ENCODE measurements at places on chromosomes 7 and 10. TPM values are rescaled to one million over a fixed set of nuclear protein-coding genes. Genes with fewer than 3 reads are reported as not detected.

Gene CC2D2B
- total RNA-seq, result 3.1 TPM

DNA sequence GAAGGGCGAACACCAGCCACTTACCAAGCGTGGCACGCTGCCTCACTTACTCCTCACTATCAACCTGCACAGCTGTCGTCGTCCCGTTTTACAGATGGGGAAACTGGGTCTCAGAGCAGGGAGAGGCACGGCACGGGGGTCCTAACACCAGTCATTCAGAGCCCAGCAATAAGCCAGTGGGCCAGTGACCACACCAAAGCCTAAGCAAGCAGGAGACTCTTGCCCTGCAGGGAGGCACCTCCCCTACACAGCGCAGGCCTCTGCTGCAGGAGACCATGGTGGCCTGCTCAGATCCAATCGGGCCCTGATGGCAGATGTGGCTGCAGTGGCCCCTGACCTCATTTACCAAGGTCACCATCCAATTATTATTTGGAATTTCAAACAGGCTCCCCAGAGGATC is 4.8 kb downstream of the SLIT1 start:
- peaks cover 13% of the 10 kb centered on the region for H3K27me3 ChIP-seq
- DNase-seq, result no peak
- H3K36me3 ChIP-seq, result no peaks in the 10 kb centered on the region

DNA sequence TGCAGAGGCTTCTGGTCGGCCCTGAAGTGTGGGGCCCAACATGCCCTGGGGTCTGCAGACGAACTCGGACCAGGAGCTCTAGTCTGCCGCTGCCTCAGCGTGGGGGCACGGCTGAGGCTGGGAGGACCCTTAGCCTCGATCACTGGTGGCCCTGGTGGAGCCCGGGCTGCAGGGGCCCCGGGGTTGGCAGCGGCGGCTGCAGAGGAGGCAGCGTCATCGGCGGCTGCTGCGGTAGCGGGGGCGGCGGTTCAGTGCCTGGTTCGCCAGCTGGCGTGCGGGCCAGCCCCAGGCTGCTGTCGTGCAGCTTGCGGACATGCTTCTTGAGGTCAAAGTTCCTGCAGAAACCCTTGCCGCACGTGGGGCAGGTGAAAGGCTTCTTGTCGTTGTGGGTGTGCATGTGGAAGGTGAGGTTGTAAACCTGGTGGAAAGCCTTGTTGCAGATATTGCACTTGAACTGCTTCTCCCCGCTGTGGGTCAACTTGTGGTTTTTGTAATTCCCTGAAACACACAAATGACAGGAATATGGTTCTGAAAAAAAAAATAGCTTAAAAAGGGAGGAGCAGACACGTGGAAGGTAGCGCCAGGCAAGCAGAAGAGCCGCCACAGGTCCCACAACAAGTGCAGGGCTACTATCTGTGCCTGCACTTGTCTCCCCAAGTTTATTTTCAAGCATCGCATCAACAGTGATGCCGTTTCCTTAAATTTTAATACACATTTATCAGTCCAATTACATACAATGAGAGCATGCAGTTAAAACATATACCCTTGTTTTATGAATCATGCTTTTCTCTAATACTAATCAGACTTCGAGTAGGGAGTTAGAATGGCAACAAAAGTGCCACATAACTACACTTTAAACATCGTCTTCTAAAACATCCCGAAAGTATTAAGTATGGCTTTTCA is 2.4 kb downstream of the FEZF1 start:
- H3K27me3 ChIP-seq, result peaks cover 19% of the 10 kb centered on the region
- no peak overlapping the region for H3K4me3 ChIP-seq
- no peaks in the 10 kb centered on the region for H3K4me1 ChIP-seq
- H3K27ac ChIP-seq, result no peak overlapping the region
- no peaks in the 10 kb centered on the region for H3K36me3 ChIP-seq
- DNase-seq, result no peak

Gene EBLN1
- total RNA-seq, result not detected

DNA sequence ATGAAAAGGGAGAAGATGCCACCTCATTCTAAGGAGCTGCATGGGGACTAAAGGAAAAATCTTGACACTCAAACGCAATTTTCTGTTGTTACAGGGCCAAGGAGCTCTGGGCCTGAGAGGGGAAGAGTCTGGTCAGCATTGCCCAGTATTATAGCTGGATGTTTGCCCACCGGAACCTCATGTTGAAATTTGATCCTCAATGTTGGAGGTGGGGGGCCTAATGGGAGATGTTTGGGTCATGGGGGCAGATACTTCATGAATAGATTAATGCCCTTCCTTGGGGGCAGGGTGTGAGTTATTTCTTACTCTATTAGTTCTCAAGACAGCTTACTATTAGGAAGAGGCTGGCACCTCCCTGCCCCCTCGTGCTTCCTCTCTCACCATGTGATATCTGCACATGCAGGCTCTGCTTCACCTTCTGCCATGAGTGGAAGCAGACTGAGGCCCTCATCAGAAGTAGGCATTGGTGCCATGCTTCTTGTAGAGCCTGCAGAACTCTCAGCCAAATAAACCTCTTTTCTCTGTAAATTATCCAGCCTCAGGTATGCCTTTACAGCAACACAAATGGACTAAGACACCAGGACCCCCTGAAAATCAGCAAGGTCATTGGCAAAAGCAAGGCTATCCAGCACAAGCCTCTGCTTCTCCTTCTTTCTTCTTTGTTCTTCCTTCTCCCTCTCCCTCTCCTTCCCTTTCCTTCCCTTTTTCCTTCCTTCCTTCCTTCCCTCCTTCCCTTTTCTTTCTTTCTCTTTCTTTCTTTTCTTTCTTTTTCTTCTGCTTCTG is 15.1 kb downstream of the GCK start:
- H3K27me3 ChIP-seq, result no peaks in the 10 kb centered on the region
- no peak overlapping the region for H3K27ac ChIP-seq
- H3K4me1 ChIP-seq, result no peaks in the 10 kb centered on the region
- no peak overlapping the region for H3K4me3 ChIP-seq
- no peak for DNase-seq

DNA sequence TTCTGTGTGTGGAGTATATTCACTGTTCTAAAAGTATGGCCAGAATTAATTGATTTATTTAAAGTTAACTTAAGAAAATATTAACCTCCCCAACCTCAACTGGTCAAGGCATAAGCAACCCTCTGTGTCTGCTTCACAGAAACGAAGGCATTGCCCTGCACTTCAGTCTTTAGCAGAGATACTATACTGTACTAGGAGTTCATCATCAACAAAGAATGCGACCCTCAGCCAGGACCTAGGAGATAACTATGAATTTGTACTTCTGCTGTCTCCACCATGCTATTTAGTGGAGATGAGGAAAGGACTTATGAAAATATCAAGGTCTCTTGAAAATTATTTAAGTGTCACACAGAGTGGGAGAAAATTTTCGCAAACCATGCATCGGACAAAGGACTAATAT is 35.7 kb upstream of the SEMA3D start:
- DNase-seq, result no peak
- no peaks in the 10 kb centered on the region for H3K27me3 ChIP-seq
- no peak overlapping the region for H3K27ac ChIP-seq
- H3K36me3 ChIP-seq, result no peaks in the 10 kb centered on the region

DNA sequence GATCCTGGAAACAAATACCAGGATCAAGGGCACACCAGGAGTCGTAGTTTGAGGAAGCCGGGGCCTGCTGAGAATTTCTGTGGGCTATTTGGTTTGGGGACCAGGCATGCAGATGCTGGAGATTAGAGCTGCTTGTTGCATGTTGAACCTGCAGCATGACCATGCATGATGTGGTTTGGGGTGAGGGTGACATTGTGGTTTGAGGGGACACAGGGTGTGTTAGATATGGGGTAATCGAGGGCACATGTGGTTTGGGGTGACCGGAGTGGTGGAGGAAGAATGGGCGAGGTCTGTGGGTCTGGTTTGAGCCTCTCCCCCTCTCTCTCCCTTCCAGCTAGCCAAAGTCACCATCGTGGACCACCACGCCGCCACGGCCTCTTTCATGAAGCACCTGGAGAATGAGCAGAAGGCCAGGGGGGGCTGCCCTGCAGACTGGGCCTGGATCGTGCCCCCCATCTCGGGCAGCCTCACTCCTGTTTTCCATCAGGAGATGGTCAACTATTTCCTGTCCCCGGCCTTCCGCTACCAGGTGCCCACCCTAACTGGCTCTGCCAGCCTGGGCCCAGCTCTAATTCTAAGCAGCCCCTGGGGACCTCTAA is 10.2 kb downstream of the NOS3 start:
- DNase-seq, result no peak
- no peak overlapping the region for H3K27ac ChIP-seq
- H3K27me3 ChIP-seq, result no peaks in the 10 kb centered on the region
- no peaks in the 10 kb centered on the region for H3K36me3 ChIP-seq

Gene C10orf71
- total RNA-seq, result not detected

Gene INTS15
- 50.1 TPM for total RNA-seq

Gene GRM3
- total RNA-seq, result not detected

Gene CALD1
- total RNA-seq, result 3.9 TPM

Gene PPP1R17
- total RNA-seq, result not detected

Gene ADRB1
- total RNA-seq, result 0.17 TPM

GRCh38 chr10:90787393-90788198 is 70.2 kb downstream of the HTR7 start:
- no peaks in the 10 kb centered on the region for H3K4me1 ChIP-seq
- H3K4me3 ChIP-seq, result no peak overlapping the region
- DNase-seq, result peak; percentile 9
- H3K27ac ChIP-seq, result no peak overlapping the region

- no peaks in the 10 kb centered on the region for H3K4me1 ChIP-seq
- H3K27ac ChIP-seq, result no peak overlapping the region
- no peak overlapping the region for H3K4me3 ChIP-seq
- H3K27me3 ChIP-seq, result no peaks in the 10 kb centered on the region
- no peak for DNase-seq
These were observed 12.7 kb upstream of the DOCK1 start for GRCh38 chr10:126892226-126893175.

Gene PKD1L1
- 0.17 TPM for total RNA-seq

Gene CDC14C
- not detected for total RNA-seq

Gene NUTM2A
- total RNA-seq, result 0.86 TPM

- H3K36me3 ChIP-seq, result no peaks in the 10 kb centered on the region
- no peak for DNase-seq
- peaks cover 4% of the 10 kb centered on the region for H3K27me3 ChIP-seq
- no peak overlapping the region for H3K27ac ChIP-seq
- no peak overlapping the region for H3K4me3 ChIP-seq
- no peaks in the 10 kb centered on the region for H3K4me1 ChIP-seq
These were observed 182.5 kb downstream of the LRMDA start for GRCh38 chr10:75613685-75614504.

GRCh38 chr7:33829536-33829935 is 75.8 kb upstream of the BMPER start:
- no peaks in the 10 kb centered on the region for H3K4me1 ChIP-seq
- no peak for DNase-seq
- H3K36me3 ChIP-seq, result no peaks in the 10 kb centered on the region
- H3K27me3 ChIP-seq, result no peaks in the 10 kb centered on the region

GRCh38 chr7:94393246-94394108 is 1.2 kb upstream of the COL1A2 start:
- no peak overlapping the region for H3K4me3 ChIP-seq
- peaks cover 16% of the 10 kb centered on the region for H3K27me3 ChIP-seq
- H3K4me1 ChIP-seq, result peaks cover 9% of the 10 kb centered on the region
- DNase-seq, result no peak
- no peaks in the 10 kb centered on the region for H3K36me3 ChIP-seq

DNA sequence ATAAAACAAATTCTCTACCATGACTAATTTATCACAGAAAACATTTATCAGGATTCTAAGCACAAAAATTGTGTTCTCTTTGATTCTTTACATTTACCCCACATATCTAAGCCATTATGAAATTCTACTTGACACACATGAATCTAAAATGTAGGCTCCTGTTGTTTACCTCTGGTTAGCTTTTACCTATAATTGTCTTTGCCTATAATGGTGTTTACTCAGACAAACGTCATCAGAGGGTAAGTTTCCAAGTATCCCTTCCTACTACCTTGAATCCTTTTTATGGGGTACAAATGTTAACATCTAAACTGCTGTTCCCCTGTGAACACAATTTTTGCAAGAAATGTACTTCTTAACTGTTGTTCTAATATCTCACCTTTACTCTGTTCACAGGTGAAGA is 63.5 kb downstream of the MINDY3 start:
- H3K4me3 ChIP-seq, result no peak overlapping the region
- no peaks in the 10 kb centered on the region for H3K27me3 ChIP-seq
- H3K36me3 ChIP-seq, result peaks cover 43% of the 10 kb centered on the region
- DNase-seq, result no peak

Gene CALHM1
- total RNA-seq, result not detected

Gene CALHM3
- total RNA-seq, result not detected

- no peaks in the 10 kb centered on the region for H3K27me3 ChIP-seq
- H3K4me1 ChIP-seq, result no peaks in the 10 kb centered on the region
- H3K36me3 ChIP-seq, result no peaks in the 10 kb centered on the region
- no peak for DNase-seq
These were observed 505.9 kb downstream of the TCERG1L start for GRCh38 chr10:130805635-130806030.

GRCh38 chr7:158369290-158369689 is 218.3 kb downstream of the PTPRN2 start:
- DNase-seq, result no peak
- H3K36me3 ChIP-seq, result no peaks in the 10 kb centered on the region
- H3K4me1 ChIP-seq, result no peaks in the 10 kb centered on the region
- no peak overlapping the region for H3K4me3 ChIP-seq
- H3K27ac ChIP-seq, result no peak overlapping the region

Gene CD36
- 0.52 TPM for total RNA-seq

Gene SRPK2
- 77.2 TPM for total RNA-seq

Gene FZD8
- 0.12 TPM for total RNA-seq

GRCh38 chr7:33262476-33262875 is 133.1 kb downstream of the BBS9 start:
- H3K36me3 ChIP-seq, result no peaks in the 10 kb centered on the region
- no peak for DNase-seq
- H3K4me3 ChIP-seq, result no peak overlapping the region
- H3K4me1 ChIP-seq, result no peaks in the 10 kb centered on the region
- H3K27me3 ChIP-seq, result no peaks in the 10 kb centered on the region
- no peak overlapping the region for H3K27ac ChIP-seq

Gene TMEM178B
- 0.10 TPM for total RNA-seq

DNA sequence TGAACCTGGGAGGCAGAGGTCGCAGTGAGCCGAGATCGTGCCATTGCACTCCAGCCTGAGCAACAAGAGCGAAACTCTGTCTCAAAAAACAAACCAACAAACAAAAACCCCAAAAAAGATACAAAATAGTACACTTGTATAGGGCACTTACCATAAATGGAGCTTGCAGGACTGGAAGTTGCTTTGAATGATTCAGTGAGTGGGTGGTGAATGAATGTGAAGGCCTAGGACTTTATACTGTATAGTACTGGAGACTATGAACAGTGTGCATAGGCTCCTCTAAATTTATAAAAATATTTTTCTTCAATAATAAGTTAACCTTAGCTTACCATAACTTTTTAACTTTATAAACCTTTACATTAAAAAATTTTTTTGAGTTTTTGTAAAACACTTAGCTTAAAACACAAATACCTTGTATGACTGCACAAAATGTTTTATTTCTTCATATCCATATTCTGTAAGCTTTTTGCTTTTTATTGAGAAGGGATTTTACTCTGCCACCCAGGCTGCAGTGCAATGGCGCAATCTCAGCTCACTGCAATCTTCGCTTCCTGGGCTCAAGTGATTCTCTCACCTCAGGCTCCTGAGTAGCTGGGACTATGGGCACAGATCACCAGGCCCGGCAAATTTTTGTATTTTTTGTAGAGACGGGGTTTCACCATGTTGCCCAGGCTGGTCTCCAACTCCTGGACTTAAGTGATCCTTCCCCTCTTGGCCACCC is 6.9 kb upstream of the H2AZ2 start:
- no peak for DNase-seq
- no peak overlapping the region for H3K27ac ChIP-seq
- H3K4me1 ChIP-seq, result peaks cover 3% of the 10 kb centered on the region
- no peaks in the 10 kb centered on the region for H3K27me3 ChIP-seq
- H3K36me3 ChIP-seq, result no peaks in the 10 kb centered on the region

Gene CLRN3
- total RNA-seq, result not detected

Measured in CD4-positive, CD25-positive, alpha-beta regulatory T cell (primary cell).